ENCODE measurements at places on chromosomes 2 and 18.

GRCh38 chr18:45449418-45450227 is 165.7 kb upstream of the SLC14A2 start:
- no peak for DNase-seq

GRCh38 chr2:8424997-8425900 is 256.6 kb upstream of the ID2 start:
- DNase-seq = no peak

DNA sequence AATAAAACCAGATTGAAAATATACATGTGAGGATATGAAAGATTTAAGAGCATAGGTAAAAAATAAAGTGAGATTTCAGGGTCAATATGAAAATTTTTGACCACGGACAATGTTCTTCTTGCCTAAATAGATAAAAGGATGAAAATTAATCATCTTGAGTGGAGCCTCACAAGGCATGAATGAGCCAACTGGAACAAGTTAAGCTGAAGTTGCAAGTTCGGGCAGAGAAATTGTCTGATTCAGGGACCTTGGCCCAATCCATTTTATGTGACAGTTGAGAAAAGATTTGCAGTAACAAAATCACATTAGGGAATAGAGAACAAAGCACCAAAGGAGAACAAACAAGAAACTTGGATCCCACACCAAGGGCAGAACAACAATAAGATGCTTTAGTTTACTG is 305.3 kb downstream of the TMX3 start:
- no peak for DNase-seq

- no peak for DNase-seq
These were observed 4.8 kb downstream of the MEX3C start for GRCh38 chr18:51192696-51193095.

GRCh38 chr2:198325359-198325758 is 521.0 kb downstream of the PLCL1 start:
- DNase-seq = no peak

DNA sequence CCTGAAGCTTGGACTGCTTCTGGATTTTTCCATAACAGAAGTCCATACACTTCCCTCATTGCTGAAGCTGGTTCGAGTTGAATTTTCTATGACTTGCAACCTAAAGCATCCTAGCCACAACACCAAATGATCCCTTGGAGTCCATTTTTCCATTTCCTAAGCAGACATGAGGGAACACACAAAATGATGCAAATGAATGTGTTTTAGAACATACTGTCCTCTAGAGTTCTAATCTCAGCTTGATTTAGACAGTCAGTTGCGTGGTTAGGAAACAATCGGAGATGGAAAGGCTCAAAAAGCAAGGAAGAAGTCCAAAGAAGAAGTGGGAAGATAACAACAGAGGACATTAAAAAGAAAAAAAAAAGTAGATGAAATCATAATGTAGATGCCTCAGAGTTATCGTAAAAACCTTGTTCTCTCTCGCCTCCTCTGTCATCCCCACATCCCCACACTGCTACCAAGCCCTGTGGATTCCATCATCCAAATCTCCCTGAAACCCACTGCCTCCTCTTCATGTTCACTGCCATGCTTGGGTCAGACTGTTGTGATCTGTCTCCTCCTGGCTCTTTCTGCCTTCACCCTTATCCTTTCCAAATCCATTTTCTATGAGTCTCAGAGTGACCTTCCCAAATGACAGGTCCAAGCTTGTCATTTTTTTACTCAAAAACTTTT is 58.4 kb downstream of the TMEM247 start:
- DNase-seq = no peak

DNA sequence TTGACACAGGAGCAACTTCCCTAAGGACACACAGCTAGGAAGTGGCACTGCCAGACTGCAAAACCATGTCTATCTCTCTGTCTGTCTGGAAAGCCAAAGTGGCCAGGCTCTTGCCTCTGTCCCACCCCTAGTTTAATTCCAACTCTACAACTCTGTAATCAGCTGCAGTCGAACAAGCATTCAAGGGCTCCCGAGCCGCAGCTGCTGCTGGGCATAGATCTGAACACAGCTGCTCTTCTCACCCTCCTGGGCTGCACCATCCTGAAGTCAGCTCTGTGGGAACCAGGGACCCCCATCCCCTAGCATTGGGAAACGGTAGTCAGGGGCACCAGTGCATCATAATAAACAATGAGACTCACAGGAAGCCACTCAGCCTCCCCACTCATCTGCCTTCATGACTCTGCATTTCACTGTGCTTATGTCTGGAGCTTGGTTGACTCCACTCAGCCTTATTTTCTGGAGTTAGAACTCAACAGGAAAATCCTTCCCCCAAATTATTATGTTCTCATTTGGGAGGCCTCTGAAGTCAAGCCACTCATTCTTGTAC is 44.4 kb upstream of the TMEM163 start:
- DNase-seq = no peak

Data from HAP-1 (cell line).